ENCODE measurements at places on chromosomes 5 and 9.

DNA sequence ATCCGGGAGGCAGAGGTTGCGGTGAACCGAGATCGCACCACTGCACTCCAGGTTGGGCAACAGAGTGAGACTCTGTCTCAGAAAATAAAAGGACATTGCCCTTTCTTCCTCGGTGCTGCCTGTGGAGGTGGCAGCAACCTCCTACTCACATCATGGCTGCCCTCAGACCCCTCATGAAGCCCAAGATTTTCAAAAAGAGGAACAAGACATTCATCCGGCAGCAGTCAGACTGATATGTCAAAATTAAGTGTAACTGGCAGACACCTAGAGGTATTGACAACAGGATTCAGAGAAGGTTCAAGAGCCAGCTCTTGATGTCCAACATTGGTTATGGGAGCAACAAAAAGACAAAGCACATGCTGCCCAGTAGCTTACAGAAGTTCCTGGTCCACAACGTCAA is 12.6 kb upstream of the PAX5 start:
- no peak for DNase-seq

DNA sequence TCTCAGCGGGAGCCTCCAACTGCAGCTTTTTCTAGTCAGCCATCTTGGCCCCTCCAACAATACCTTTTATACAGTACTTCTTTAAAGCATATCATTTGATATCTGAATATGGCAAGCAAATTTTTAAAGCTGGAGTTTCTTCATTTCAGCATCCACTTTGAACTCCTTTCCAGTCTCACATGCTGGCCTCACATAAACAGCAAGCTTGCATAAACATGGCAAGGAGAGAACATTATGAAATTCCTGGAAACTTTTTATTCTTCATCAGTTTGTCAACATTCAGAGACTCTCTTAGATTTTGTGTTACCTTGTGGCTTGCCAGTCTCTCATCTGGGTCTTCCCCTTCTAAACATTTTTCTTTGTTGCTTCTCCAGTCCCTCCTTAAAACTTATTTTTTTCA is 745.3 kb downstream of the NR2F1-AS1 start:
- DNase-seq: no peak

- DNase-seq: no peak
These were observed 49.9 kb downstream of the SHB start for GRCh38 chr9:38018958-38019602.

GRCh38 chr5:148780711-148781110 is 45.7 kb upstream of the ADRB2 start:
- no peak for DNase-seq

- no peak for DNase-seq
These were observed 566.4 kb downstream of the EFNA5 start for GRCh38 chr5:107104040-107104995.

DNA sequence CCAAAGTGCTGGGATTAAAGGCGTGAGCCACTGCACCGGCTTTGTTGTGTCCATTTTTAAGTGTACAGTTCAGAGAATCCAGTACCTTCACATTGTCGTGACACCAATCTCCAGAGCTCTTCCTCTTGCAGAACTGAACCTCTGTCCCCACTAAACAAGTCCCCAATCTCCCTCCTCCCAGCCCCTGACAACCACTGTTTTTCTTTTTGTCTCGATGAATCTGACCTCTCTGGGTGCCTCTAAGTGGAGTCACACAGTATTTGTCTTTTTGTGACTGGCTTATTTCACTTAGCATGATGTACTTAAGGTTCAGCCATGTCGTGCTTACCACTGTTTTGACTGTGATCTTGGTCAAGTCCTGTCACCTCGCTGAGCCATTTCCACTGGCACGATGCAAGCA is 1.6 kb downstream of the WDR38 start:
- no peak for DNase-seq

GRCh38 chr9:1231998-1232919 is 182.1 kb downstream of the DMRT2 start:
- no peak for DNase-seq

- no peak for DNase-seq
These were observed 76.3 kb upstream of the IQGAP2 start for GRCh38 chr5:76326577-76327302.

DNA sequence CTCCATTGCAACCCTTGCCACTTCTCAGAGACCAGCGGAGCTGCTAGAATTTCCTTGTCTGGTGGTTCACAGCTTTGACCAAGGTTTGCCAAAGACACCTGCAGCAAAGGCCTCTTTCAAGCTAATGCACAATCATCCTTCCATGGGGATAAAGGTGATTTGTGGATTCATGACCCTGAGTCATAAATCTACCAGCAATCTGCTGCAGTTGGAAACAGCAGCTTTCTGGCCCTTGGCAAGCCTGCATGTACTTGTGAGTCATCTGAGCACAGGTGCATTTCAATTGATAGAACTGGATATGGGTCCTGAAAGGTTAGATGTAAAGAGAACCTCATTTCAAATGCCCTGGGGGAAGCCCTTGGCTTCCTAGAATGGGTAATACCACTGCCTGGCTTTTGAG is 21.6 kb upstream of the TCF7 start:
- no peak for DNase-seq

DNA sequence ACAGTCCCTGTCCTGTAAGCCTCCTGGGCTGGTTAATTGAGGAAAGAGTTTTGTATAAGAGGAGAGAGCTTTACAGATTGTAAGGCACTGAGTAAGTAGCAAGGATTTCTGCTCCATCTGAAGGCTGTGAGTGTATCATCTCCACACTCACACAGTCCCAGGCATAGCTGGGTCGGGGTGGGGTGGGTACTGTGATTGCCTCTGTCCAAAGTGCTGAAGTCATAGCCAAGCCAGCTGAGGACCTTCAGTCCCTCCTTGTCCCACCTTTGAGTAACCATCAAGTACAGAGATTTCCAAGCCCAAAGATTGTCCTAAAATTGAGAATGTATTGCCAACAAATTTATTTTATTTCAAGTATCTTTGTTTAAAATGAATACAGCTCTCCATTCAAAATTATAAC is 5.5 kb upstream of the DNAJB5 start:
- DNase-seq: no peak

- DNase-seq: no peak
These were observed 250.5 kb downstream of the DENND1A start for GRCh38 chr9:123679330-123679987.

DNA sequence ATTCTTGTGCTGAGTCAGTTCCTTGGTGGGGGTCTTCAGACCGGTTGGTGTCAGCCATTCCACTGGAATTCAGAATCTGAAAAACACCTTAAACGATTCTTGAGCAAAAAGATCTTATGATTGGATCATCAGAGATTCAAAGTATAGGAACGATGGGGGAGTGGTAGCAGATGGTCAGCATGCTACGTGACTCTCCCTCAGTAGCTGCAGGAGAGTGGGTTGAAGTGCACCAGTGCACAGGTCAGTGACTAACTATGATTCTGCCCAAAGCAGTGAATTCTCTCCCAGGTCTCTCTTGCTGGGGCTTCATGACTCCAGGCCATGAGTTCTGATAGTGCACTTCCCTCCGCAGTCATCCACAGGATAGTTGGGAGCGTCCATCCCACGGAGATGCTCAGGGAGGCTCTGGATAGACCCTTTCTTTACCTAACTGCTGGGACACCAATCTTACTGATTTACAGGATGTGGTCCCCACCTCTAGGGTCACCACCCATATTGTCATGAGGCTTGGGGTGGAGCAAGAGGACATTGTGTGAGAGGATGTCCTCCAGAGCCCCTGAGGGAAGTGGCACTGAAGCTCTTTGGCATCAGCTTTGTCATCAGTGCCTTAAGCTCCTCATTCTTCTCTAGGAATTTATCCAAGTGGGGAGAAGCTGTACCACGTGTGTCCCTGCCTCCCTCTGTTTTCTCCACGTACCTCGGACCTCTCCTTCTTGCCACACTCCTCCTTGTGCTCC is 62.0 kb downstream of the RASGRF2 start:
- no peak for DNase-seq

DNA sequence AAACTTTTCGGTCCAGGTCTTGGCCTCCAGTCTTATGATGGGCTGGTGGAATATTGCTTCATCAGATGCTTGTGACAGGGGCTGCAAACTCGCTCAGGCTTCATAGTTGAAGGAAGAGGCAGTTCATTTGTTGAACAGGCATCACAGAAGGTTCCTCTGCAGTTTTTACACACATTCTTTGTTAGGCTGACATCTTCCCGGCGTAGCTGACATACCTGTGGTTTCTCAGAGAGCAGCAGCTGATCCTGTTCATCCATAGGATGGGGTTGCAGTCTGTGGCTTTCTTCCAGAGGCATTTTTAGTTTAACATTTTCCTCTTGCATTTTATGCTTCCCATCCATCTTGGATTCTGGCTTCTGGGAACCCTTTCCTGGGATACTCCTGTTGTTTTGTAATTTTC is 1255.2 kb downstream of the EFNA5 start:
- DNase-seq: no peak

DNA sequence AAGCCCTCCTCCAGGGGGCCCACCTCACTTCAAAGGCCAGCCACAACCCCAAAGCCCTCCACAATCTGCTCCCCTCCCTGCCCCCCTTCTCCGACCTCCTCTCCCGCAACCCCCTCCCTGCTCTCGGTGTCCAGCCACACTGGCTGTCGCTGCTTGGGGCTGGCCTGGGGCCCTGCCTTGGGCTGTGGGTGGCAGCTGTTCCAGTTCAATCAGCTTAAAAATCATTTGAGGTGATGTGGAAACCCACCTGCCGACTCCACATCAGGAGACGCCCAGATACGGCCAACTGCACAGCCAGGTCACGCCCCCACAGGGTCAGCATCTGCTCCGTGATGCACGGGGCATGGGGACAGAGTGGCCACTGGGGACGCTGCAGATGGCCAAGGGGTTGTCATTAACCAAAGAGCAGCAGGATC is 107.0 kb upstream of the MVB12B start:
- DNase-seq: no peak

DNA sequence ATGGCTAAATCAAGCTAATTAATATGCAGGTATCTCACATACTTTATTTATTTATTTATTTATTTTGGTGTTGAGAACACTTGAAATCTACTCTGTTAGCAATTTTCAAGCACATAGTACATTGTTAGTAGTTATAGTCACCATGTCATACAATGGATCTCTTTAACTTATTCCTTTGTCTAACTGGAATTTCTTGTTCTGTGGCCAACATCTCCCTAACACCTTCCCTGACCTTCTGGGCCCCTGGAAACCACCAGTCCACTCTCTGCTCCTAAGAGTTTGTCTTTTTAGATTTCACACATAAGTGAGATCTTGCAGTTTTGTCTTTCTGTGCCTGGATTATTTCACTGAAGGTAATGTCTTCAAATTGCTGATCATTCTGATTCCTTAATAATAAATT is 229.1 kb downstream of the SEMA5A start:
- DNase-seq: no peak

DNA sequence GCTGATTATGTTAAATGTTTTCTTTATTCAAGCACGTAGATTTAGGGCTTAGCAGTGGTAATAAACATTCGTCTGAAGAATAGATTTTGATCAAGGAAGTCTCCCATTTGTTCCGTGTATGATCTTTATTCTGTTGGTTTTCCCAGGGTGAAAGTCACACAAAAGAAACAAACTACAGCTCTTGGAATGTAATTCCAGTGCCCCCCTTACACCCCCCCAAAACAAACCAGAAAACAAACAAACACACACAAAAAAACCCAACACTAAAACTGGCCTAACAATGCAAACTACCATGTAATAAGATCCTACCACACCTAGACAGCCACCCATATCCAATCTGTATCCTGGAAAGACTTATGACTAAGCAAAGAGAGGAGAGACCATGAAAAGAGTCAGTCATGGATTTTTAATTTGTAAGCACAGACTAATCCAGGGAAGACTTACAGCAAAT is 196.2 kb upstream of the ELL2 start:
- no peak for DNase-seq

- DNase-seq: no peak
These were observed 322.3 kb upstream of the ADCY2 start for GRCh38 chr5:7073666-7074065.

DNA sequence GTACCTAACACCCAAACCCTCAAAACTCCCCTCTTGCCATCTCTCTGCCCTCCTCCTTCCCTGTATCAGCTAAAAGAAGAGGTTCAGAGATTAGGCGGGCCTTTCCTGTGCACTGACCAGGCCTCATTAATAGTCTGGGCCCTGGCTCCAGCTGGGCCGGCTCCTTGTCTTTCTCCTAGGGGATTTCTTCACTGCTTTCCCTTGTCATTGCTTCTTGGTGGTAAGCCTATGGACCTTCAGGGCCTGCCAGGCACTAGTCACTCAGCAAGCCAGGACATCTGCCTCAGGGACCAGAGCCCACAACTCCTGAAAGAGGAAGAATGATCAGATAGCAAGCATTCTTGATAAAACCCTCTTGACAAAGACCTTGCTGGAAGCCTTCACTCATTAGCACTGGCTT is 50.9 kb downstream of the MRRF start:
- no peak for DNase-seq

DNA sequence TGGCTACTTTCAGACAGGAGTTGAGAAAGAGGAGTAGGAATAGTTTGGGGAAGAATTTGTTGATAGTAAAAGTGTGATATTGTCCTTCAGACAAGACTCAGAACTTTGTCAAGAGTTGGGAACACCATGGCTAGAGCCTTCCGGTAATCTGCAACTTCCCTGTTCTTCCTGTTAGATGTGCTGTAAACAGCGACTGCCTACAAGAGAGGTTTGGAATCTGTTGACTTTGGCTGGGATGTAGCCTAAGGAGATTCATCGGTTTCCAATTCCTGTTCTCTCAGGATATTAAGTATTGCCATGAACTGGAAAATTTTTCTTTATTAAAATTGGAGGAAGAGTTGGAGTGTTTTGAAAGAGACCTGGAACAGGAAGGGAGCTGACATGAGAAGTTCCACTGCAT is 43.9 kb downstream of the ARHGAP26 start:
- no peak for DNase-seq

GRCh38 chr5:179375831-179376365 is 30.6 kb upstream of the ADAMTS2 start:
- no peak for DNase-seq

GRCh38 chr5:158466191-158466590 is 607.2 kb upstream of the CLINT1 start:
- DNase-seq: no peak

DNA sequence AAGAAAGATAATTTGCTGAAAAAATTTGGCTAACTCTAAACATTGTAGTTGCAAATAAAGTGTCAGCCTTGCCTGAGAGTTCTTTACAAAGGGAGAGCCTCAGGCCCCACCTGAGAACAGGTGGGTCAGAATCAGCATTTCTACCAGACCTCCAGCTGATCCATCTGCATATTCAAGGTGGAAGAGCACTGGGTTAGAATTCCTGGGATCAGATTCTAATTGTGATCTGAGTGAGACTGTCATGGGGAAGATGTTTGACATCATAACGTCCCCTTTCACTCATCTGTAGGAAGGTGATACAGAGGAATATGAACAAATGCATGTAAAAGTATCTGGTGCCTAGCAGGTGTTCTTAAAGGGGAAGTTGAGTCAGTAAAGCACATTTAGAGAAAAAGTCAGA is 54.6 kb downstream of the FBXL7 start:
- DNase-seq: no peak

- DNase-seq: no peak
These were observed 44.4 kb downstream of the SCAMP1 start for GRCh38 chr5:78404682-78405293.

Data from stimulated activated CD4-positive, alpha-beta T cell treated with anti-CD3 and anti-CD28 coated beads, Interleukin-15, amount 100 ng/mL, for 48 hours (primary cell).